Spinal cord (tissue), 10 donors: ENCODE measurements at places on chromosomes 11 and 22.

DNA sequence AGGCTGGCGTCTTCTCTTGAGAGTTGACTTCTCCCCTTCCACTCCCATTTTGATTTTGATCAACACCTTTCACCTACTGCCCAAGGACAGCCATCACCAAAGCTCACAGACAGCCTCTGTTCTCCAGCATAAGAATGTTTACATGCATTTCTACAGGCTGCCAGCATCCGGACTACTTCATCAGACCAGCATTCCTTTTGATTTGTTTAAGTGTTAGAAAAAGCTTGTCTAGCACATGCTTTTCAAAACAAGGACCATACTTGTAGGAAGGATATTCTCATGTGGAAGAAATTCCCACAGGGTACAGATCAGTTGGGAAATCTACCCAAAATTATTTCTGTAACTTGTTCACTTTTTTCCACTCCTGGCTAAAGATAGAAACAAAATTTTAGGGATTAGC is 6.2 kb upstream of the KCNA4 start:
- peaks cover 5% of the 10 kb centered on the region for H3K4me1 ChIP-seq
- H3K36me3 ChIP-seq: no peaks in the 10 kb centered on the region
- H3K27me3 ChIP-seq: peaks cover 10% of the 10 kb centered on the region

DNA sequence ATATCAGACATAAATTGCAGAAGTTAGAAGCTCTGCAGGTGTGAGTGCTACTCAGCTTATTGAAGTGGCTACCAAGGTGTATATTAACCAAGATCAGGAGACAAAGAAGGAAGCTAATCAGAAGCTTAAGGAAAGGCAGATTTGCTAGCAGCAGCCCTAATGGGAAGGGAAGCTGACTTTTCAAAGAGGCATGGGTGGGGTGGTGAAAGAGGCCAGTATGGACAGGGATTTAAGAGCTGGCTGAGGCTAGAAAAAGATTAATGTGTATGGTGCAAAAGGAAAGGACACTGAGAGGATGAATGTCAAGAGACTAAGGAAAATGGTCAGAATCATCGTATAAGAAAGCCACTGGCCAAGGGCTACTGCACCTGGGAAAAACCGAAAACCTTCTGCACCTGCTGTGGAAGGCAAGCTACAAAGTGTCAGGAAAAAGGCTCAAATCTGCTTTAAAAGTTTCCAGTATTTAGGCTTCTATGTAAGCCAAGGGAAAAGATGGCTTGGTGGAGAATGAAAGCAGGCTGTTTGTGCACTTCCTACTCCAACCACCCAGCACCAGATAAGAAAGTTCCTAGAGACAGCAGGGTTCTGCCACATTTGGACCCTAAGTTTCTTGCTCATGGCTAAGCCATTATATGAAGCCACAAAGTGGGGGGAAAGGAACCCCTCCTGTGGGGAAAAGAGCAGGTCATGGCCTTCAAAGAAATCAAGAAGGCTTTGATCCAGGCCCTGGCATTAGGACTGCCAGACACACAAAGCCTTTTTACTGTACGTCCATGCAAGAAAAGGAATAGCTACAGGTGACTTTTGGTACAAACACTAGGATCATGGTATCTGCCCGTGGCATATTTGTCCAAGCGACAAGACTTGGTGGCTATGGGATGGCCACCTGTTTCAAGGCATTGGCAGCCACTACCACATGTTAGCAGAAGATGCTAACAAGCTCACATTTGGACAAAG is 40.9 kb upstream of the GLYAT start:
- H3K27me3 ChIP-seq: no peaks in the 10 kb centered on the region
- H3K4me3 ChIP-seq: no peak overlapping the region
- no peak for DNase-seq
- H3K36me3 ChIP-seq: no peaks in the 10 kb centered on the region
- H3K27ac ChIP-seq: no peak overlapping the region

- peaks cover 27% of the 10 kb centered on the region for H3K4me1 ChIP-seq
- no peak for DNase-seq
- H3K4me3 ChIP-seq: no peak overlapping the region
- peak overlapping the region; percentile 59 for H3K27ac ChIP-seq
- no peaks in the 10 kb centered on the region for H3K27me3 ChIP-seq
Observed at GRCh38 chr11:8765294-8765693, 82.7 kb downstream of the RPL27A start.

GRCh38 chr22:31653944-31654343 is 8.1 kb downstream of the PISD start:
- no peak overlapping the region for H3K4me3 ChIP-seq
- no peaks in the 10 kb centered on the region for H3K4me1 ChIP-seq
- no peaks in the 10 kb centered on the region for H3K27me3 ChIP-seq
- H3K36me3 ChIP-seq: peaks cover 15% of the 10 kb centered on the region
- no peak for DNase-seq

- H3K4me3 ChIP-seq: no peak overlapping the region
- no peaks in the 10 kb centered on the region for H3K36me3 ChIP-seq
- peaks cover 3% of the 10 kb centered on the region for H3K27me3 ChIP-seq
Observed at GRCh38 chr11:128707681-128708080, 13.8 kb downstream of the FLI1 start.

GRCh38 chr22:45928726-45929368 is 48.1 kb downstream of the WNT7B start:
- no peak for DNase-seq
- H3K27me3 ChIP-seq: no peaks in the 10 kb centered on the region
- H3K4me1 ChIP-seq: peaks cover 9% of the 10 kb centered on the region
- peaks cover 85% of the 10 kb centered on the region for H3K36me3 ChIP-seq
- H3K4me3 ChIP-seq: no peak overlapping the region
- no peak overlapping the region for H3K27ac ChIP-seq

DNA sequence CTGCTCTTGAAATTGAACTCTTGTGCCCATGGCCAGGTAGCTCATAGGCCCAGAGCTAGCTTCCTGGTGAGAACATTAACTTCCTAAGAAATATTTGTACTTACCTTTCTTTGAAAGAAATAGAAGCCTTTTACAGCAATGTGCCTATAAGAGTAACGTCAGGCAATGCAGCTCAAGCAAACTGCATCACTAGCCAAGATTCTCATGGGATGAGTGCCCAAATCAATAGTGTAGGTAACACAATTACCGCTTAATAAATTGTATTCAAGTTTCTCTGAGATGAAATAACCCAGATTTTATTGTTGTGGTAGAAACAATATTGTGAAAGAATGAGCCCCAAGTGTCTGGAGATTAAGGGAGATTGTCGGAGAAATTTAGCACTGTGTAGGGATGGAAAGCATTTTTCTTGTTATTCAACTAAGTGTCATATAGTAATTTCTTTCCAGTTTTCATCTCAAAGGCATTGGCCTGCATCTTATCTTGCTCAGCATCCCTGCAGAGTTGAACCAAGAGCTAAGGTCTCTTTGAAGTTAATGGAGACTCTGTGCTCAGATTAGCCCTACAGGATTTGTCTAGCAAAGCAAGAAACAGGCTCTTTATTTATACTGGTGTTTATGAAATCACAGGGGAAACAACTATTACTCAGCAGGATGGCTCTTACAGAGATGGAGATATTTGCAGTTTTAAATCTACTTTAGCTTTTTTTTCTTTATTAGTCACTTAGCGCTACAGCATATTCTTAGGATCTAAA is 321.0 kb upstream of the PDGFD start:
- no peak overlapping the region for H3K4me3 ChIP-seq
- DNase-seq: peak; percentile 74
- no peaks in the 10 kb centered on the region for H3K4me1 ChIP-seq
- H3K36me3 ChIP-seq: no peaks in the 10 kb centered on the region

GRCh38 chr11:26583550-26583949 is 11.5 kb upstream of the MUC15 start:
- no peak overlapping the region for H3K4me3 ChIP-seq
- no peaks in the 10 kb centered on the region for H3K36me3 ChIP-seq
- DNase-seq: no peak
- no peak overlapping the region for H3K27ac ChIP-seq
- no peaks in the 10 kb centered on the region for H3K4me1 ChIP-seq
